ENCODE measurements at places on chromosomes 4 and X.
A peak's percentile ranks its signal among the peaks of the same experiment; 100 is the strongest.

- no peak for DNase-seq
Measured at GRCh38 chr4:86498863-86499166, 95.3 kb upstream of the PTPN13 start.

- DNase-seq, result no peak
Measured at GRCh38 chr4:17132226-17132625, 233.8 kb upstream of the LDB2 start.

GRCh38 chr4:184958923-184959210 lies 59.4 kb upstream of the HELT start:
- no peak for DNase-seq

DNA sequence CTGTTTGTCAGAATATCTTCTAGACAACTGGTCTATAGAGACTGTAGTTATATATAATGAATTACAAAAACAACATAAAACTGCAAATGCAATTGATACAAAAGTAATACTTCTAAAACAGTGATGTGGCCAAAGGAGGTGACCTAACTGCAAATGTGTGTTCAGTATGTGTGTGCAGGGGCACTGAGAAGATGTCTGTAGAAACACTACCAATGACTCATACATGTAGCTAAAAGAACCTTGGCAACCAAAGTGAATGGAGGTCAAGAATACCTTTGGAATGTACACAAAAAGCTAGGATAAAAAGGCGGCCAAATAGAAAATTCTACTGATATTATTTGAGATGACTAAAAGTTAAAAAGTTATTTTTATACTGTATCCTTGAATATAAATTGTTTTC lies 261.8 kb downstream of the CAMK2D start:
- DNase-seq, result no peak

- DNase-seq, result no peak
Measured at GRCh38 chrX:39856472-39857121, 241.2 kb downstream of the BCOR start.

GRCh38 chr4:7571701-7572100 lies 137.0 kb upstream of the PSAPL1 start:
- DNase-seq, result no peak

DNA sequence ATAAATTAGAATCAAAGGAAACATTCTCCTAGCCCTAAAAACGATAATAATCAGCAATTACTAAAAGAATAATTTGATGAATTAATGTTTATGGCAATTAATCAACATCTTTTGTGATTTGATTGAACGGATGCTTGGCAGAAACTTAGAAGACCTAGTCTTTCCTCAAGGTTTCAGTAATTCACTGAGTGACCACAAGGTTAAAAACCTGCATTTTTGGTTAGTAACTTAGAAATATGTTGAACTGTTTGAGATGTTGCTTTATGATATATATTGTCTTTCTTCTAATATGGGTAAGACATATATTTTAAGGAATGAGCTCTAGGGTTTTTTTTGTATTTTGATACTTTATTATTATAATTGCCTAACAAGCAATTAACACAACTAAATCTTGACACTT lies 793.0 kb upstream of the NDST4 start:
- DNase-seq, result no peak

DNA sequence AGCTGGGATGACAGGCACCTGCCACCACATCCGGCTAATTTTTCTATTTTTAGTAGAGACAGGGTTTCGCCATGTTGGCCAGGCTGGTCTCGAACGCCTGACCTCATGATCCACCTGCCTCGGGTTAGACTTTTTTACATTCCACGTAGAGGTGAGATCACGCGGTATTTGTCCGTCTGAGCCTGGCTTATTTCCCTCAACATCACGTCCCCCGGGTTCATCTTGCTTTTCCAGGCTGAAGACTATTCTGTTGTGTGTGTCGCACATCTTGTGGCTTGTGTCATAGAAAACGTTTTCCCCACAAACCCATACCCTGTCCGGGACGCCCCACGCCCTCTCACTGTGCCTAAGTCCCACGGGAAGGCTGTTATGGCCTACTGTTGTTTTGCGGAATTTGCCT lies 185.3 kb downstream of the CRLF2 start:
- DNase-seq, result no peak

GRCh38 chr4:127239902-127240763 lies 392.6 kb upstream of the INTU start:
- no peak for DNase-seq

DNA sequence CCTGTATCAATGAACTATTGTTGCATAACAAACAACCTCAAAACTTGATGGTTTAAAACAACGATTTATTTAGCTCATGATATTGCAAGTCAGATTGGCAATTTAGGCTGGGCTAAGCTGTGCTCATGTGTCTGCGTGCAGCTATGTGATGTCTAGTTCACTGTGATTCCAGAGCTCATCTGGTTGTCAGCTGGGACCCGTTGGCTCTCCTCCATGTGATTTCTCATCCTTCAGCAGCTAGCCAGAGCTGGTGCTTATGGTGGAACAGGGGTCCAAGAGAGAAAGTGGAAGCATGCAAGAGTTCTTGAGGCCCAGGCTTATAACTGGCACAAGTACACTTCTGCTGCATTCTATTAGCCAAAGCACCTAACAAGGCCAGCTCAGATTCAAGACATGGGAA lies 28.8 kb upstream of the TRPC3 start:
- no peak for DNase-seq

GRCh38 chrX:116493271-116493670 lies 30.5 kb upstream of the CT83 start:
- no peak for DNase-seq

DNA sequence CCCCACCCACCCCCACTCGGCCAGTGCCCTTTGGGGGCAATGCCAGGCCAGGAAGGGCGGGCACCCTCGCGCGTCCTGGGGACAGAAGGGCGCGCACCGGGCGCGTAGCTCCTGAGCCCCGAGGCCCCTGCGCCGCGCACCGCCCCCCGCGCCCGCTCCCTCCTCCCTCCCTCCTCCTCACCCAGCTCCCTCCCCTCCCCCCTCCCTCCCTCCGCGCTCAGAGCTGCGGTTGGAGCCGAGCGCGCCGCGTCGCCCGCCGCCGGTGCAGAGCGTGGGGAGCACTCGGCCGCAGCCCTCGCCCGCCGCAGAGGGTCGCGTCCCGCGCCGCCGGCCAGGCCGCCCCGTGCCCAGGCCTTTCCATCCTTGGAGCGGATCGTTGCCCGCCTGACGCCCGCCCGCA lies at the start of gene ATP2B3:
ATP2B3 (plus strand) TSS at position 220 of the 400 bp plus-strand sequence. CDS start 18,606 bp downstream, outside the sequence.
- no peak for DNase-seq

- DNase-seq, result no peak
Measured at GRCh38 chrX:69029771-69030170, 135.5 kb downstream of the PJA1 start.

DNA sequence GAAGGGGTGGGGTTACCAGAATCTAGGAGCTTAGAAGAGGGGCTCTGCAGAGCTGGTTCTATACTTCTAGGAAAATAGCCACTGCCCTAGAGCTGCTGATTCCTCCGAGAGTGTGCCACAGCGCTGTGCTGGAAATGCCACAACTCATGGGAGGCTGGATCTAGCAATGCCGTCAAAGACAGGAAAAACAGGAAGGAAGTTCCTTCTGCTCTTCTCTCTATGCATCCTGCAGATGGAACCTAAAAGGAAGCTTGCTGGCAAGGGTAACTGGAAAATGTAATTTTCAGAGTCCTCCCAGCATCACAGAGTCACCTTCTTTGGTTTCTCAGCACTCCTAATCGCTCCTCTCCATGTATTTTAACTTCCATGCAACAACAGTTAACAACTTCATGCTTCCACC lies 121.2 kb upstream of the TLL1 start:
- no peak for DNase-seq

DNA sequence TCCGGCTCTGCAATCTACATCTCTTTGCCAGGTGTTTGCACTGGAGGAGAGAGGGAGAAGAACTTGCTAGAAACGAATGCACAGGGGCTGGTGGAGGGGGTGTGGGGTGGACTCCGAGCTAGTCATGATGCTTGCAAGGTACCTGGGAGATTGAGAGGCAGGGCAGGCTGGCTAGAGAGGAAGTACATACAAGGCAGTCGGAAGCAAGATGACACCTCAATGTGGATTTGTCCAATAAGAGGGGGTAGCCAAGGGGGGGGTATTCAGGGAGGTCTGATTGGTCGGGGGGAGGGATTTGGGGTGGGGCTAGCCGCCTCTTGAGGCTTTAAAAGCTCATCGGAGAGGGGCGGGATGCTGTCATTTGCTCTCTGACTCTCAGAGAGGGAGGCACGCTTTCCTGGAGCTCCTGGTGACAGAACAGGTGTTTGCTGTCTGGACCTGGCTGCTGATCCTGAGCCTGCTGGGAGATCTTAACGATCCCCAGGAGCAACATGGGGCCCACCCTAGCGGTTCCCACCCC lies at the start of gene GPR50:
GPR50 (plus strand) TSS at position 354 of the 520 bp plus-strand sequence; CDS start at position 492, 138 bp downstream.
- no peak for DNase-seq

DNA sequence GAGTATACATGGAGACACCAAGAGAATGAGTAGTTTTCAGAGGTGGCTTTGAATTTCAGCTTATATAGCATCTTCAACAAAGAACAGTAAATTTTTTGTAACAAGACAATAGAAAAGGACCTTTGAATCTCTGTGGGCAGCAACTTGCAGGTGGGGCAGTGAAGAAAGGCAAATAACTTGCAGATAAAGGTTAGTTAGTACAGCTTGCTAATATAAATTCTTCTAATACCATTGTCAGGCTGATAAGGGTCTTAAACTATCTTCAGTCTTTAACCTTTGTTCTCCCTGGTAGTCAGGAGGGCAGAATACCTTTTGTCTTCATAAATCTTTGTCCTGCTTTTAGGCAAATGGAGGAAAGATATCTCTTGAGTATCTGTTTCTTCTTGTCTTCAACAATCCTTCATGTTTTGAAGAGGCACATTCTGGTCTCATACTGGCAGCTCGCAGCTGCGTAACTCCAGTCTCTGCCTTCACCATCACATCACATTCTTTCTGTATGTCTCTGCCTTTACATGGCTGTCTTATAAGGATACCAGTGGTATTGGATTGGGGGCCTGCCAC lies 16.0 kb downstream of the ANXA3 start:
- DNase-seq, result no peak

DNA sequence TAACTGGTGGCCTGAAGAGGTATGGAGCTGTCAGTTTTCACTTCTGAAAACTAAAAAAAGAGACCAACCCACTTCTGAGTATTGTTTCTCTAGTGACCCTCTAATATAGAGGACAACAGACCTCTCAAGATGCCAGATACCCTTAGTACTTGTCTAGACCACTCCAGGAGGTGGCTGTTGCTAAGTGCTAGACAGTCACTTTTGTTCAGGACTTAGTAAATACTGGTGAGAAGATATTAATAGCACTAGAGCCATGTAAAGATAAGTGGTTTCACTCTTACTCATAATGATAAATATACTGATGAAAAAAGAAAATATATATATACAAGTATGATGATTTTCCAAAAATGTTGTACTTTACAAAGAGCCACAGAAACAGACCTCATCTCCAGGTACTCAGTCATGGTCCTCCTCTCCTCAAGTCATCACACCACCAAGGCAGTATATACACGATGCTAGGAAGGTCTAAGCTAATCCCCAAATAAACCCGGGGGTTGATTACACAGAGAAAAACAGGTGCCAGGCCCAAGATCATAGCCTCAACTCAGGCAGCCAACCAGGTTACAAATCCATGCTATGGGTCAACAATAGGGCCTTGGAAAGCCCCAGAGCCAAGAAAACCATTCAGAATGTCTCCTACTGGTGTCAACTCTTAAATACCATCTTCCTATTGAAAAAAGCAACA lies 66.9 kb downstream of the ARHGEF9 start:
- no peak for DNase-seq

DNA sequence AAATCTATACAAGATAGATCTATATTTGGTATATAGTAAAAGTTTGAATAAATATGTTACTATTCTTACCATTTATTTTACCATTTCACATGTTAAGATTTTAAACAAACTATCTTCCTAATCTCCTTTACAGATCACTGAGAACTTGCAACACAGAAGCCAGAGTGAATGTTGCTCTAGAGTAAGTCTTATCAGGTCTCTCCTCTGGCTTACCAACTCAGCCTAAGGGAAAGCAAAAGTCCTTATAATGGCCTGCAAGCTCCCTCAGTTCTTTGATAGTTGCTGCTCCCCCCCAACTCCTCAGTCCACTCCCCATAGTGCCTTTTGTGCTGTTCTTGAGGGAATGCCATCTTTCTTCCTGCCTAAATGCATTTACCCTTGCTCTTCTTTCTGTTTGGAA lies 25.7 kb upstream of the SLC7A11 start:
- no peak for DNase-seq

- DNase-seq, result no peak
Measured at GRCh38 chr4:80897537-80898303, 132.8 kb upstream of the BMP3 start.

- DNase-seq, result no peak
Measured at GRCh38 chrX:9865804-9866472, 79.7 kb downstream of the SHROOM2 start.

- DNase-seq, result peak; percentile 49
Measured at GRCh38 chr4:37453281-37453998, 208.9 kb downstream of the NWD2 start.

DNA sequence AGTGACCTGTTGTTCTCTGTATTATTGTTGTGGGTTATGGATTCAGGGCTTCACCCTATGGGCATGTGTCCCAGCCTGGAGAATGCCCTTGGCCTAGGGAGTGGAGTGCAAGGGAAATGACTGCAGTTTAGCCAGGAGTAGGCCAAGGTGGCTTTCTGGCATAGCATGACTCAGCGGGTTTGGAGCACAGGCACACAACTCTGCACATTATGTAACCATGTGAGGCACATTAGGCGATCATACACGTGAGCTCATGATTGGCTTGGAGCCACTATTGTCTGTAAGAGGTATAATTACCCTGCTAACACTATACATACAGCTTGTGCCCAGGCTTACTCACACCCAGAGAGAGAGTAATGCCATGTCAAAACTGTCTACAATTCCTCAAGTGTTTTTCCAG lies 35.1 kb upstream of the TACR3 start:
- no peak for DNase-seq

DNA sequence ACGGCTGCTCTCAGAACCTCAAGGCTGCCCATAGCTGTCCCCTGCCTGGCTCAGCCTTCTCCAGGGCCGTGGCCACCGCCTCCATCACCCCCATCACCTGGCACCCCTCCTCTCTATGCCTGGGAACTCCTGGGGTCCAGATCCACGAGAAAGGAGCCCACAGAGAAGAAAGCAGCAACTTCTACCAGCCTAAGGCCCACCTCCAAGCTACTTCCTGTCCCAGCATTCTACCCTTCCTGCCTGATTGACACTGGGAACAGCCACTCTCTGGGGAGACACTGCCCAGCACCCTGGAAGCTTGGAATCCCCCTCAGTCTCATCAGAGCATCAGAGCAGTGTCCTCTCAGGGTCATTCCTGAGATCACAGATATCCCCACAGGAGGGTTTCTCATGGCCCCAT lies 36.9 kb upstream of the PROM1 start:
- no peak for DNase-seq

DNA sequence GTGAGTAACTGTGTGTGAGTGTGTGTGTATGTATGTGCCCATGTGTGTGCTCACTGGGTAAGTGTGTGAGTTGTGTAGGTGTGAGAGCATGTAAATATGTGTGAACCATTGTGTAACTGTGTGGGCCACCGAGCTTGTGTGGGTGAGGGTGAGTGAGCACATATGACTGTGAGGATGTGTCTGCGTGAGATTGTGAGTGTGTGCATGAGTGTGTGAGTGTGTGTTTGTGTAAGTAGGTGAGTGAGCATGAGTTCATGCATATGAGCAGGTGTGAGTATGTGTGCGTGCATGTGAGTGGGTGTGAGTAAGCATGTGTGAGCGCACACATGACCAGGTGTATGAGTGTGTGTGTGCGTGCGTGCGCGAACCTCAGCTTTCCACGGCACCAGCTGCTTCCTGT lies 1.4 kb upstream of the ATP2B3 start:
- DNase-seq, result no peak

- DNase-seq, result no peak
Measured at GRCh38 chr4:42018451-42018850, 28.1 kb downstream of the SLC30A9 start.

Data from activated T-cell treated with anti-CD3 and anti-CD28 coated beads for 48 hours (primary cell).